ENCODE measurements at places on chromosomes 5 and 9.

- DNase-seq: no peak
Observed at GRCh38 chr5:159241946-159242552, 21.0 kb upstream of the UBLCP1 start.

- no peak for DNase-seq
Observed at GRCh38 chr5:75319638-75320037, 17.4 kb upstream of the HMGCR start.

GRCh38 chr5:173917788-173918786, 29.9 kb downstream of the CPEB4 start:
- DNase-seq: no peak

DNA sequence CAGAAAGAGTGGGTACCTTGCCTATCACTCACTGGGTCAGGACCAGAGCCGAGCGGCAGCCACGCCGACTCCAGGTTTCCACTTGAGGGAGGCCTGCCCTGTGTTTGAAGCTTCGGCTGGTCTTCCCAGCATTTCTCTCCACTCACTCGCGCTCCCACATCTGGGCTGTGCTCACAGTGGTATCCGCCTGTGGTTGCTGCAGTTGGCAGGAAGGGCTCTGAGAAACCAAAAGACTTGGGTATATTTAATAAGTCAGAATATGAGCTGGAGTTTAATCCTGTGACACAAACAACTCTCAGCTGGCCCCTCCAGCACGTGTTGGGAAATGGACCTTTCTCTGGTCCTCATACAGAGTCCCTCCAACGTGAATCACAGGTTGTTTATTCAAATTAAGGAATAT, 70.9 kb downstream of the SPRY4 start:
- no peak for DNase-seq

DNA sequence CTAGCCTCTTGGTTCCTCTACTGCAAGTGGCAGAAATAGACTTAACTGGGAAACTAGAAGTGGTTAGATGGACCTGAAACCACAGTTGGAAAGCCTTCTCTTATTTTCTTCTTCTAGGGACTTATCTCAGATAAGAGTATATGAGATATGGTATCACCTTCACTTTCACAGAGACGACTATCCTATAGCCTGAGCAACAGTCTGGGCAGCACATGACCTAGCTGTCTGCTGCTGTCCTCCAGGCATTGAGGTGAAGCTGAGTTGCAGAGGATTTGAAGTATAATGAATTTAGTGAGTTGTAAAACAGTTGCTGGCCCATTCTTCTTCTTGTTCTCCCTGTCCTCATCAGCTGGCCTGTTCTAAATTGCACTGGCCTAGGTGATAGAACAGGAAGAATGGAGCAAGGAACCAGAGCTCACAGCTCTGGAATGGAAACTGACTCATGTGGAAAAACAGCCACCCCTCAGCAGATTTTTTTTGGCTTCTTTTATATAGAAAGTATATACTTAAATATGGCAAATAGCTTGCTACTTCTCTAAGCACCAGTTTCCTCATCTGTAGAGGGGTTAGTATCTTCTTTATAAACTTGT, 27.8 kb downstream of the RECK start:
- DNase-seq: no peak

DNA sequence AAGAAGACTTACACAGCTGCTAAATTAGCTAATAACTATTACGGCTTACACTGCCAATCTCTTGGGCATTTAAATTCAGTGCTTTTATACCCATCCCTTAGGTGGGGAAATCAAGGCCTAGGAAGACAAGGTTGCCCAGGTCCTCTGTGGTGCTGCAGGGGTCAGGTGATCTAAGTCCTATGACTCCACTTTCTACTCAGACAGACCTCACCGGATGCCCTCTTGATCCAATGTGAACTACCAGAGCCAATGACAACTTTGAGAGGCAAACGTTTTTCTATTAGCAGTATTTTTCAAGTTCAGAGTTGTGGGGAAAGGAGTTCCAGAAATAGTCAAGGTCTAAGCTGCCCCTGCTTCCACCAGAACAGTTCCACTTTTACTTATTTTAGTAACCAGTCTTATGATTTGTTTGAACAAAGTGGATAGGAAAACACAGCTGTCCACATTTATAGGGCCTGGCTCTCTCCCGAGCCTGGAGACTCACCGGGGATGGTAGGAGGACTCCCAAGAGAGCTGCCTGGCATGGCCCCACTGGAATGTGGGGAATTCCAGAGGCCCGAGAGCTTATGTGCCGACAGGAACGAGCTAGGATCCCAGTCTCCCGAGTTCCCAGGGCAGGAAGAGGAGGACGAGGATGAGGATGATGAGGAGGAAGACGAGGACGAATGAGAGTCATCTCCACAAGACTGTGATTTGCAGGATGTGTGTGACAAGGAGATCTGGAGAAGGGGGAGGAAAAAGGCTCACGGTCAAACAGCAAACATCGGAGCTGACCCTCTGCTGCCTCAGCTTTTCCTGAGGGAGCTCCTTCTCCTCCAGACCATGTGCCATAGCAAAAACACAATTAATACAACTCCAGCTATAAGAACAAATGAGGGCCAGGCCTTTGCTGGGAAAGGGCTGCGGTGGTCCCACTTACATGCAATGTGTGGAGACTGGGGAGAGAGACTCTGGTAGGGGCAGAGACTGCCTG, 16.7 kb downstream of the FAM193B start:
- DNase-seq: no peak

DNA sequence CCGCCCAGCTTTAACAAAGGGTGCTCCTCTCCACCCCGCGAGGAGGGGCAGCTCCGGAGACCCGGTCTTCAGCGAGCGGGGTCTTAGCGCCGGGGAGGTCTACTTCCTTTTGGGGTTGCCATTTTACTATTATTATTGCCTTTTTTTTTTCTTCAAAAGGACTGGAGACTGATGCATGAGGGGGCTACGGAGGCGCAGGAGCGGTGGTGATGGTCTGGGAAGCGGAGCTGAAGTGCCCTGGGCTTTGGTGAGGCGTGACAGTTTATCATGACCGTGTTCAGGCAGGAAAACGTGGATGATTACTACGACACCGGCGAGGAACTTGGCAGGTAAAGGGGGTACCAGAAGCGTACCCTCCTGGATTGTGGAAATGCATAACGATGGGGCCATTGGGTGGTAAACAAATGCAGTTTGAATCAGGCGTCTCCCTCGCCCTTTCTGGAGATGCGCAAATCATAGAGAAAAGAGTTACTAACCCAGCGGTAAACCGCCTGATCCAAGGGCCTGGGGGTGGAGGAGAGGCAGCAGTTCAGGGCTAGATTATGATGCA, 1.2 kb downstream of the DAPK1 start:
- no peak for DNase-seq

DNA sequence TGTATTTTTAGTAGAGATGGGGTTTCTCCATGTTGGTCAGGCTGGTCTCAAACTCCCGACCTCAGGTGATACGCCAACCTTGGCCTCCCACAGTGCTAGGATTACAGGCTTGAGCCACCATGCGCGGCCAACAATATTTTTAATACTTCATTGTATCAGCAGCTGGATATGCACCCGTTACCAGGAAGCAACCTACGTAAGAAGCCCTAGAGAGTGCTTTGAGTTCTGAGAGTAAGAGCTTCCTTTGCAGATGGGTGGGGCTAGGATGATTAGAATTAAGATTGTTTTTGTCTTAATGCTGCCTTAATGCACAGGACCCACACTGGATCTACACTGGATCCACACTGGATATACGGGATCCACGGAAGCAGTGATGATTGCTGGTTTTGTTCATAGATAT, 123.9 kb upstream of the ABCA1 start:
- DNase-seq: no peak

All from coronary artery (tissue), 2 donors.